ENCODE measurements at places on chromosomes 6 and 20.

- DNase-seq, result no peak
Measured at GRCh38 chr6:5580736-5581581, 319.6 kb downstream of the FARS2 start.

DNA sequence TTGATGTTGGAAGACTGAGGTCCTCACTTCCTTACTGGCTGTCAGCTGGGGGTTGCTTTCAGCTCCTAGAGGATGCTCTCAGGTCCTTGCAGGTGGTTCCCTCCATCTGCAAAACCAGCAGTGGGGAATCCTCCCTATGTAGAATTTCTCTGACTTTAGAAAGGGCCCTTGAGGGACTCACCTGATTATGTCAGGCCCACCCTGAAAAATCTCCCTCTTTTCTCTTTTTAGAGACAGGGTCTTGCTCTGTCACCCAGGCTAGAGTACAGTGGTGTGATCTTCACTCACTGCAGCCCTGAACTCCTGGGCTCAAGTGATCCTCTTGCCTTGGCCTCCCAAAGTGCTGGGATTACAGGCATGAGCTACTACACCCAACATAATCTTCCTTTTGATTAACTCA lies 102.9 kb upstream of the MCHR2 start:
- DNase-seq, result no peak

GRCh38 chr6:34608321-34609091 lies 52.4 kb upstream of the SPDEF start:
- DNase-seq, result no peak

DNA sequence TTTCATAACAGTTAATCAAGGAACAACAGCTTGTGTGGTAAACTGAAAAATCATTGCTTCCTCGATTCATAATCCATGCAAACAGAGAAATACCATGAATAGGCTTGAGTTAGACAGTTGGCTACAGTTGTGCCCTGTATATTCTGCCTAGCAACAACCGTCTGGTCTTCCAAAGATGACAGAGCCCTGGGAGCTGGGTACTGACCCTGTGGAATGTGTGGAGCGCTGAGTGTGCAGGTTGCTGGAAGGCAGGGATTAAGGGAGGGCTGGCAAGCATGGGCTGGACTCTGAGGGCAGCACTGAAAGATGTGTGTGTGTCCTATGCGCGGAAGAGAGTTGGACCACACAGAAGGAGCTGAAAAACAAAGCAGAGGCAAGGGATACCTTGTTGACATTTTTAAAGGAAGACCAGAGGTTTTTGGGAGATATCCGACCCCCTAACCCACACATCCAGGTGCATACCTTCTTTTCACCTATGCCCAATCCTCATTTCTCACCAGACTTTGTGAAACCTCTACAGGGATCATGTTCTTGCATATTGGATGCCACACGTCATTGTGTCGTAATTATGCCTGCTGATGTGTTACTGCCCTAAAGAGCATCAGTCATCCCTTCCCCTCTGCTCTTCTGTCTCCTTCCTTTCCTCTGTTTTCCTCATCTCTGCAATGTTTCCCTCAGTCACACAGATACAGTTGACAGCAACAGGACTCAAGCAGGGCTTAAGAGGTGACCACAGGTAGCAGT lies 58.2 kb upstream of the VGLL2 start:
- no peak for DNase-seq

DNA sequence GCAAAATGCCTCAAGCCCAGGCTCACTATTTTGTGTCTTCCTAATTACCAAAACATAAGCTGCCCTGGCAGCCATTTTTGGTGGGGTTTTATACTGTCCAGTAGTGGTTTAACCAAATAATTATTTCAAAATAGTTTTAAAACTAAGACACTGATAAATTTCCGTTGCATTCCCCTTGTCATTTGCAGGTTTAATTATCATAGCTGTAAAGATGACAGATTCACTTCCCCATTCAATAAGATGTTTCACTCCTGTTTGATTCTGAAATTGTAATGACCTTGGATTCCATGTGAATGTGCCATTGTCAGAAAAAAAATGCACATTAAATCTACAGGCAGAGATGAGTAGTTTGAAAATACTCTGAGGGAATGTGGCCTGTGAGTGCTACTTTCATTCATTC lies 172.0 kb downstream of the COL9A1 start:
- no peak for DNase-seq

DNA sequence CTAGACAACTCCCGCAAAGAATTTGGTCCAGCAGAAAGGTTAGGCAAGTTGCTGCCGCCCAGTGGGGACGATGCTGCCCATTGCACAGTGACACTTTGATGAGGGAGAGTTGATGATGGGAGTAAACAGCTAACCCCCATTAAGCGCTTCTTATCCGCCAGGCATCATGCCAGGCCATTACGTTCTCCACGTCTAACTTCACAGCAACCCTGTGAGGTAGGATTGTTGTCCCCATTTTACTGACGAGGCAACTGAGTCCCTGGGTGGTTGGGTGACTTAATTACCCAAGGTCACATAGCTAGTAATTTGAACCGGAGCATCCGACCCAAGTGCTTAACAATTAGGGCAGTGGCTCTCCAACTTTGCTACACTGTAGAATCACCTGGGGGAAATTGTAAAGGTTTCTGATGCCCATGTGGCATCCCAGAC lies 738 bp downstream of the RALGAPB start:
- DNase-seq, result no peak

DNA sequence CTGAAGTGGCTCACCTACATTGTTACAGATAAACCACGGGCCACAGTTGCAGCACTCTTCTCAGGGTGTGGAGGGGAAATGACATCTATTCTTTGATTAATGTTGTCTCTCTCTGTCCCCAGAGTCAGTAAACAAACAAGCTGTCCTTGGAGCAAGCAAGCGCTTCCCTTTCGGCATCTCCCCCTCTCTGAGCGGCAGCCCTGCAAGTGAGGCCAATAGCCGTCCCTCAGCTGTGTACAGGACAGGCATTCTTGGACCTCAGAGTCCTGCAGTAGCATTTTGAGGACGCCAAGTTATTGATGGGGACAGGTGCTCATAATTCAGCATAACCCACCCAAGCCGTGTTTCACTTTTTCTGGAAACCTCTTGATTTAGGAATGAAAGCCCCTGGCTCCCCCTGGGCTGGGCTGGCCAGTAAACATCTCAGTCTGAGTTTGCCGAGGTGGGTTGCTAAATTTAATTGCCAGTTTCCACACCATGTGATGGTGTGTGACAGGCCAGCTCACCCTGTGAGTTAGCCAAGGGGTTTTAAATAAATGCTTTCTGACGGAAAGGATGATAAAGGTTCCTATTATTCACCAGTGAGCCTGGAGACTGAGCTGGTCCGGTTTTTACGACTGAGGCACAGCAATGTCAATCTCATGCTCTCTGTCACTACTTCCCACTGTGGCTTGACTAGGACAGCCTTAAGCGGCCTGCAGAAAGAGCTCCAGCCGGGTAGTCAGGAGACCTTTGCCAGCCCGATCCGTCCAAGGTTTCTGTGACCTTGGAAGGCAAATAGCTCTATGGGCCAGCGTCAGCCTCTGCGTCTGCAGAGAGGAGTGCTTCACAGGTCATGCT lies 214.8 kb upstream of the RREB1 start:
- no peak for DNase-seq

GRCh38 chr6:89951574-89952104 lies 57.4 kb downstream of the GJA10 start:
- no peak for DNase-seq

- DNase-seq, result no peak
Measured at GRCh38 chr20:34541264-34541901, 17.1 kb upstream of the MAP1LC3A start.

GRCh38 chr6:126640356-126640755 lies 300.4 kb downstream of the CENPW start:
- no peak for DNase-seq

DNA sequence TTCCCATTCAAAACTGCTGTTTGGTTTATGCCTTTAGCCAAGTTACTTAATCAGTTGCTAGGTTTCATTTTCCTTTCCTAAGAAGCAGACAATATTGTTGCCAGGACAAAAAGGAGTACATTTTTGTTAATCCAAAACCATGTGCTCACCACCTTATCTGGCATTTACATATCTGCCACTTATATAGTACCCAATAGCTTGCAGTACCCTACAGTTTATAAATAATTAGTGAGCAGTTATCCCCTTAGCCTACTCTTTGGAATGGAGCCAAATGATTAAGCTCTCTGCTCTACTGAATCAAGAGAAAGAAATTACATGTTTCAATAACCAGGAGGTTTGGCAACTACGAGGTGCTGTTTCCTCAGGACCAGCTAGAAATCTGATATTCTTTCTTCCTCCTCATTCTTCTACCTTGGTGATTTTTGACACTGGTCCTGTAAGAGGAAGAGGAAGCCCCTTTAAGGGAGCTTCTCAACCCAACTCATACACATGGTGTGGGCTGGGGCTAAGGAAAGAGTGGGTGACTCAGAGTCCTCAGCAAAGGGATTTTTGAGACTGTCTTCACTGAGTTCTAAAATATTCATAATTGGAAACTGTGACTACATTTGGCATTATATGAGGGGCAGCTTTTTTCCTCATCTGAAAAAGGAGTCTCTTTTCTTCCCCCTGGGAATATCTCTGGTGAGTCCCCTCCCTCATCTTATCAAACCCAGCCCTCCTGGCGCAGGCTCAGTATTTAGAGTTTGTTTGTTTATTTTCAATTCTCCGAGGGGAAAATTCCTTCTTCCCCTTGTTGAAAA lies 1.5 kb downstream of the ZNFX1 start:
- DNase-seq, result no peak

DNA sequence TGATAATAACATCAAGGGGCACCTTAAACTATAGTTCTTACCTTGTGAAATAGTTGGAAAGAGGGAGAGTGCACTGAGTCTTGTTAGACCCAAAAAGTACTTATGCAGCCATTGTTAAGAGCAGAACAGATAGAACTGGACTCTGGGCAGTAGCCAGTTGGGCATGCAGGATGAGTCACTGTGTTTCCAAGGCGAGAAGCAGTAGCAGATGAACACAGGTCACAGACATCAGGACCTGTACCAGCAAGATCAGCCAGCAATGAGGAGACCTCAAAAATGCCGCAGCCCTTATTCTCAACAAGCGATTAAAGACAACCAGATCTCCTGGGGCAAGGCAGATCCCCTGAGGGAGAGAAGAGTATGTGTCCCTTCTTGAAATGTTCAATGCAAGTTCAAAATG lies 79.0 kb downstream of the SAMD3 start:
- no peak for DNase-seq

GRCh38 chr20:62674370-62674769 lies 32.1 kb downstream of the SLCO4A1 start:
- no peak for DNase-seq

GRCh38 chr20:49631856-49632418 lies 64.0 kb upstream of the PTGIS start:
- DNase-seq, result no peak

DNA sequence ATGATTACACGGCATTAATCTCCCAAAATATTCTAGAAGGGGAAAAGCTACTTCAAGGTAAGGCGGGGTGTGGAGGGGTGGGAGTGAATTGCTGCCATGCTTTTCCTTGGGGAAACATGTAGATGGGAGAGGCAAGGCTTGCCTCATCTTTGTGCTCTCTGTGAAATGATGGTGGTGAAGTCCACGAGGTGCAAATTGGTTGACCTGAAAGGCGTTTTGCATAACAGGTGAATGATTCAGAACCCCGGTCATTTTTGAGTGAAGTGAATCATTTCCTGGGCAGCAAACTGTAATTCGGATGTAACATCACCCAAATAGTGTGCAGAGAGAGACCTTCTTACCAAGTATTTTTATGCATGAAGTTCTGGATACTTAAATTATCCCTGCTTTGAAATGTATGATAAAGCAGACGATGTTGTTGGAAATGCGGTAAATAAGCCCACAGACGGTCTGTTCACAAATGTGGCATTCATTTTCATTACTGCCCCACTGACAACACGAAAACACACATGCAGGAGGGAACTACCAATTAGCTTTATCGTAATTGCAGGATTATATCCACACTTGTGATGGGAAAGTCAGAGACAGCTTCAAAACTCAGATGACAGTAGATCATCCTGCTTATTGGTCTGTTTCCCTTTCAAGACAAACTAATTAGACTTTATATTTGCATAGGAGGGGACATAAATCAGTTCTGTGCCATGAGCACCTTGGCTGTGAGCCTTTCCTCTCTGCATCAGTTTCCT lies 3.0 kb downstream of the CDH4 start:
- no peak for DNase-seq

GRCh38 chr6:42200035-42200434 lies 5.3 kb upstream of the GUCA1B start:
- DNase-seq, result no peak

DNA sequence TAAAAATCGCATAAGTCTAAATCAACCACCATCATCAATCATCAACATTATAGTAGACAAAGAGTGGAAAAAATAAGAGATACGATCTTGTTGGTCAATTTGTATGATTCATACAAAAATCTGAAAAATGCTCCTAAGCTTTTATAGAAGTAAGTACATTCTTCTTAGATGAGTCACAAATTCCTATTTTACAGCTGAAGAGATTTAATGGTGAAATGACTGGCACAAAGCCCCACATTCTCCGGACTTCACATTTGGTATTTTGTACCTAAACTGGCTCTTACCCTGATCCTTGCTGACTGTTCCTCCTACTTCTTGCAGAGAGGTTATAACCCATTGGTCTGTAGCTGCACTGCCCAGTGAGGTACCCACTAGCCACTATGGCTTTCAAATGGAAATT lies 29.9 kb upstream of the PREP start:
- no peak for DNase-seq

DNA sequence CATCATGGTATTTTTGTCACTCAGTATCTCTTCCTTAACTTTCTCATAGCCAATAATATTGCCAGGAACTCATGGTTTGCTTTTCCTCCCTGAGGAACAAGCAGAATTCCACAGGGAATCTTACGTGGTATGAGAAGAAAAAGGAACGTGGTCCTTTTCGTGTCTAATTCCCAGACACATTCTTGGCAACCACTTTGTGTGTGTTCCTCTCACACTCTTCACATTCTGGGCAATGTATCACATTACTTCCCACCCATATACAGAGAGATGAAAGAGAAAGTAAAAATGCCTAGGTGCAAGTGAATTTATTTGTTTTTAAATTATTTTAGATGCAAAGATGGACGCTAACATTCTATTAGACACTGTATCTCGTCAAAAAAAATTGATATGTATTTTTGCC lies 102.7 kb downstream of the PTPRK start:
- DNase-seq, result no peak

DNA sequence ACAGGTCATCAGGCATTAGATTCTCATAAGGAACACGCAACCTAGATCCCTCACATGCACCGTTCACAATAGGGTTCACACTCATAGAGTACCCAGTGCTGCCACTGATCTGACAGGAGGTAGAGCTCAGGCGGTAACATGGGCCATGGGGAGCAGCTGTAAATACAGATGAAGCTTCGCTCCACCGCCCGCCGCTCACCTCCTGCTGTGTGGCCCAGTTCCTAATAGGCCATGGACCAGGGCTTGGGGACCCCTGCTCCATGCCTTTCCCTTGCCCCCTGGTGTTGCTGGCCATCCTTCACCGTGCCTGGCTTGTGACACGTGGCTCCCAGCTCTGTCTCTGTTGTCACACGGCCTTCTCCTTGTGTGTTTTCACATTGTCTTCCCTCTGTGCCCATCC lies 171.1 kb upstream of the JARID2 start:
- no peak for DNase-seq

- no peak for DNase-seq
Measured at GRCh38 chr20:47907031-47907675, 121.9 kb upstream of the SULF2 start.
